ENCODE measurements at places on chromosomes 3 and 15. TPM values are rescaled to one million over a fixed set of nuclear protein-coding genes. Genes with fewer than 3 reads are reported as not detected.
A peak's percentile ranks its signal among the peaks of the same experiment; 100 is the strongest.

DNA sequence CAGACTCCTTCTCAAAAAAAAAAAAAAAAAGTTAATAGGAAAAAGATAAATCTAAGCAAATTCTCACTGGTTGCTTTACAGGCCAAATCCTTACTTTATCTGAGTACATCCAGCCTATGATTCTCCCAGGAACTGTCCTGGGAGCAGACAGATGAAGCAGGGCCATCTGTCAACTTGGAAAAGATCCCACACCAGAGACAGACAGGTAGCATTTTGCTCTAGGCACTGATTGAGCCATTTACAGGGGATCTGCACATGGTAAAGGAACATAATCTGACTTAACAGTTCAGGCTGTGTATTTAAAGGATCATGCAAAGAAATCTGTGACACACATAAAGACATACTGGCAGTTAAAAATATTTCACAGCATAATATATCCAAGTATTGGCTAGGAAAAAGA, 1006.5 kb downstream of the TBL1XR1 start:
- no peak for DNase-seq

Gene MUC20
- polyA plus RNA-seq: 14.8 TPM

Gene RGMA
- 42.9 TPM for polyA plus RNA-seq

GRCh38 chr15:40266828-40267304, 16.0 kb downstream of the ANKRD63 start:
- no peak for DNase-seq

GRCh38 chr3:140827894-140828293, 113.7 kb upstream of the SLC25A36 start:
- no peak for DNase-seq

- no peak for DNase-seq
Measured at GRCh38 chr15:73386238-73386637, 17.5 kb upstream of the HCN4 start.

Gene ENTPD3
- 1.3 TPM for polyA plus RNA-seq

- DNase-seq: no peak
Measured at GRCh38 chr3:105317841-105318240, 48.9 kb upstream of the ALCAM start.

- no peak for DNase-seq
Measured at GRCh38 chr15:64337761-64338160, 18.2 kb downstream of the CSNK1G1 start.

DNA sequence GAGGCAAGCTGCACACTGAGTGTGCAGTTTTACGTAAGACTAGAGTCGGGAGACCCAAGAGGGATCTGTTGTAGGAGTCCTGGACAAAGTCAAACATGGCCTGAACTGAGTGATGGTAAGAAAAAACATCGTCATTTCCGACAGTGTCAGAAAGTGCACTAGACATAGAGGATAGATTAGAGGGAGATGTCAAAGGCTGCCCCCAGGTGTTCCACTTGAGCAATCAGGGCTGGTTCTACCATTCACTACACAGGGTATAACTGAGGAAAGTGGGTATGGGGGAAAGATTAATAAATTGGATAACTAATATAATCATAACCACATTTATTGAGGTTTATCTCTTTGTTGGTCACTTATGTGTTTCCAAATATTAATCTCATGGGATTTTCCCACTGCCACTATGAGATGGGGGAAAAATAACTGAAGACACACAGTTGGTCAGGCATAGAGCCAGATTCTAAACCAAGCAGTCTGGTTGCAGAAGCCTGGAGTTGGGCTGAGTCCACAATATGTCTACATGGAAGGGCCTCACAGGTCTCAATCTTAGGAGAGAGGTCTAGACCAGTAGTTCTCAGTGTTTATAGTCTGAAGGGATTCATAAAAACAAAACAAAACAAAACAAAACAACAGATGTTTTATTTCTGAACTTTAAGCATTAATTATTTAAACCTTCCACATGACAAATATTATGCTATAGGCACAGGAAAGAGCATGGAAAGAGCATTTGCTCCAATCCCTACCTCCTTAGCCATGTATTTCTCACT, 766.5 kb downstream of the NTRK3 start:
- no peak for DNase-seq

DNA sequence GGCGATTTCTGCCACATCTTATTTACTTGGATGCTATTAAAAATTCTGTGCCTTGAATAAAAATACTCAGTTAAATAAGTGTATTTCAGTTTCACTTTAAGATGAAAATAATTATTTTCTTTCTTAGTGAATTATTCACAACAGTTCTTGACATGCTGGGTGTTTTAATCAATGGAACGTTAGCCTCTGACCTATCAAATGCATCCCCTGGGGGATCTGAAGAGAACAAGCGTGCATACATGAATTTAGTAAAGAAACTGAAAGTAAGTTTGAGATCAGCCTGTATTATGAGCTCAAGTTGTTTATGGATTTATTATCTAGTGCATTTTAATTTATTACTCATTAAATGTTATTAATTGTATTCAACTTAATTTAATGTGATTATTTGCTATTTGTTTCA, 597 bp downstream of the P2RY12 start:
- DNase-seq: peak; percentile 23

Gene UBAP1L
- 3.1 TPM for polyA plus RNA-seq

DNA sequence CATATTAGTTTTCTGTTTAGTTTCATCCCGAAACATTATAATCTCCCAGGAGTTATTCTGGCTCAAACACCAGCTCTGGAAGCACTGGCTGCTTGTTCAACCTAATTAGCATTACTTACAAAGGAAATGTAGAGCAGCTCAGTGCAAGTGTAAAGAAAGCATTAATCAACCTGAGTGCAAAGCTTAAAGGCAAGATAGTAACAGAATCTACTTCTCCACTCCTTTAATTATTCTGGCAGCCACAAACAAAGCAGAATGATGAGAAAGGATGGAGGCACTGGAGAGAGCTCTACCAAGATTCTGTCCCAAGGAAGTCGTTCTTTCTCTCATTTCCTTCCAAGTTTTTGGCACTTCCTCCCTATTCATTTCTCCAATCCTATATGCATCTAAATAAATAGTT, 1384.0 kb downstream of the ZPLD1 start:
- no peak for DNase-seq

- DNase-seq: no peak
Measured at GRCh38 chr3:112131111-112131510, 1.9 kb downstream of the GCSAM start.

DNA sequence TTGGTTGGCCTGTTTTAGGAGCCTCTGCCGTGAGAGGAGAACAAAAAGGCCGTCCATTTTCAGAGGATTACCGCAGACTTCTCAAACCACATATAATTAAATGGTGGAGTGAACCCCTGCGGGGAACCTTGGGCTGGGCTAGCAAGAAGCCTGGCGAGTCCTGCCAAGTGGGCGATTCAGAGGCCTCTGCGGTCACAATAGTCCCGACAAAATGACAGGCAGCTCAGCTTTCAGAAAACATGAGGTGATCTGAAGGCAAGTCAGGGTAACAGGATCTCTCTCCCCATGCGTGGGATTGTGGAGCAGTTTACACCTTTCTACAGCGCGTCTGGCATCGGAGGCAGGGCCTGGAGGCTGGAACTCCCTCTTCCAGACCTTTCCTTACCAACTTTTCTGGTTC, 134.8 kb downstream of the ASB7 start:
- DNase-seq: no peak

DNA sequence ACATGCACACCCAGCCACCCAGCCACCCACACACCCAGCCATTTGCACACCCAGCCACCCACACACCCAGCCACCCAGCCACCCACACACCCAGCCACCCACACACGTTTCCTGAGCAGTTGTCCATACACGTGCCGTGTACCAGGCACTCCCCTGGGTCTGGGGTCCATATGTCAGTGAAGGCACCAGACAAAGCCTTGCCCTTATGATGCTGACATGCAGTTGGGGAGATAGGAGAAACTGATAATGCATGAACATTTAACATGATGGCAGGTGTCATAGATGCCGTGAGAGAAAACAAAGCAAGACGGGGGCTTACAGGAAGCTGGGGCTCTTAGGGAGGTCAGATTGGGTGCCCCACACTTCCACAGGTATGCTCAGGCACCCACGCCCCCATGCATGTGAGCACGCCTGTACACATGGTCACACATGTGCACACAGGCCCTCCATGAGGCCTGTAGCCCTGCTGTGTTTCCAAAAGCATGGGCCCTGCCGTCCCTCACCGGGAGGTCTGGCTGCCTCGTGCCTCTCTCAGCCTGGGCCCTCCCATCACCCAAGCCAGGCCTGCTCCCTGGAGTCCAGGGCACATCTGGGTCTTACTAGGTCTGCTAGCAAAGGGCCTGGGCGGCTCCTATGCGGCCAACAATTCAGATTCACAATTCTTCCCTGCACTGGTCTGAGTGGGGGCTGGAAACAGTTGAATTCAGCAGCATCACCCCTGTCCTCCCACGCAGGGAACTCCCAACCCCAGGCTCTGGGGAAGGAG, 3.6 kb upstream of the DNAJB8 start:
- no peak for DNase-seq

- DNase-seq: no peak
Measured at GRCh38 chr3:38614651-38615352, 34.7 kb downstream of the SCN5A start.

Gene ANKDD1A
- 4.6 TPM for polyA plus RNA-seq

Gene TP63
- polyA plus RNA-seq: not detected

Gene SPTSSB
- polyA plus RNA-seq: 1.6 TPM

DNA sequence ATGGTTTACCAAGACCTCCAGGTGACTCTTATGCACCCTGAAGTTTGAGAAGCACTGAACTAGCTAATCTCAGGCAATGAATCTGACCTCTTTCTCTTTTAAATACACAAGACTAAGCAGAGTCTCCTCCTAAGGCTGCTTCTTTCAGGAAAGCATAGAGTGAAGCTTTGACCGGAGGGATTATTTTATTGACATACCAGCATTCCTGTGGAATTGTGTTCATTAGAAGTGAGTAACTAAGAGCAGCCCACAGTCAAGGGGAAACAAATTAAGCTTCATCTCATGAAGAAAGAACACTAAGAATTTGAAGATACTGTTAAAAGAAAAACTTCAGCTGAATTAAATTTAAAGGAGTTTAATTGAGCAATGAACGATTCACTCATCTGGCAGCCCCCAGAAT, 963.5 kb downstream of the NTRK3 start:
- DNase-seq: no peak

DNA sequence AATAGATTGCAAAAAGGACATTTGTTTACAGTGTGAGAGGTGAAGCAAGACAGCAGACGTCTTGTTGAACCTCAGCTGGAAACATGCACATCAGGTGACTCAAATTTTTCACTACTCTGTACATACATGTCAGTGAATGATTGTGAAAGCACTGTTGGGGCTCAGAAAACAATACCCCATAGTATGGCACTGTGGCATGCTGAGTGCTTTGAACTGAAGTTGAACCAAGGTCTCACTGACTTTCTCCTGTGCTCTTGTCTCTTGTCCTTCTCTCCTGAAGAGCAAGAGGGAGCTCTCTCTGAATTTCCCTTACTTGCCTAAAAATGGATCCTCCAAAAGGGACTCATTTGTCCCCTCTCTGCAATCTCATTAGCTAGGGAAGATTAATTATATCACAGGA, 24.5 kb upstream of the NEDD4 start:
- DNase-seq: no peak

Gene TEX9
- polyA plus RNA-seq: 4.8 TPM

DNA sequence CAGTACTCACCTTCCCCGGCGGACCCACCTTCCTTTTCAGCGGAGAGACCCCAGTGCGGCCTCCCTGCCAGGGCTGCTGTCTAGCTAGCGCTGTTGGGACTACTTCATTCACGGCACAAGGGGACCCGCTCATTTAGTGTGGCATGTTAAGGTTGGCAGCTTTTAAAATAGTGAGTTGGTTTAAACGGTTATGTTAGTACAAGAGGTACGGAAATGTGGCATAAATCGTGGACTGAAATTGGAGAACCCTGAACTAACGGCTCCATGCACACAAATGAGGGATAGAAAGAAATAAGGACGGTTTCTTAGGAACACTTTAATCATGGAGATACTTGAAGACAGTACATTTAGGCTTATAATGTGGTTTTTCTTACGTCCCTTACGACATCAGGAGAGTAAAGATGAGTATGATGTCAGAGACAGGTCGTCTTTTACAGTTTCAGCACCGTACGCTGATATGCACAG, 752 bp downstream of the CEP63 start:
- no peak for DNase-seq

GRCh38 chr3:169513672-169514071, 149.8 kb downstream of the MECOM start:
- DNase-seq: no peak

- DNase-seq: no peak
Measured at GRCh38 chr3:160478338-160478737, 28.8 kb upstream of the TRIM59 start.

DNA sequence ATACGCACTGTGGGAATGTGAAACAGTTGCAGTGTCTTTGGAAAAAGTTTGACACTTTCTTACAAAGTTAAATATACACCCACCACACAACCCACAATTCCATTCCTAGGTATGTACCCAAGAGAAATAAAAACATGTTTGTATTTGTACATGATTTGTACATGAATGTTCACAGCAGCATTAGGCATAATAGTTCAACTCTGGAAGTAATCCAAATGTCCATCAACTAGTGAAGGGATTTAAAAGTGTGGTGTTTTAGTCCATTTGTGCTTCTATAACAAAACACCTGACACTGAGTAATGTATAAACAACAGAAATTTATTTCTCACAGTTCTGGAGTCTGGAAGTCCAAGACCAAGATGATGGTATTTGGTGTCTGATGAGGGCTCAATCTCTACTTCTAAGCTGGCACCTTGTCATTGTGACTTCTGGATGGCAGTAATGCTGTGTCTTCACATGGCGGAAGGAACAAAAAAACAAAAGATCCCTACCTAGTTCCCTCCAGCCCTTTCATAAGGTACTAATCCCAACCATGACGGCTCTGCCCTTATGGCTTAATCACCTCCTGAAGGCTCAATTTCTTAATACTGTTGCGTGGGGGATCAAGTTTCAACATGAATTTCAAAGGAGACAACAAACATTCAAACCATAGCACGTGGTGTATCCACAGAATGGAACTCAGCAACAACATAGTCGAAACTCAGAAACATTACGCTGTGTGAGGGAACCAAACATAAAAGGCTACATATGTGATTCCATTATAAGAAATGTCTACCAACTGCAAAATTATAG, 120.5 kb downstream of the AQP9 start:
- no peak for DNase-seq

DNA sequence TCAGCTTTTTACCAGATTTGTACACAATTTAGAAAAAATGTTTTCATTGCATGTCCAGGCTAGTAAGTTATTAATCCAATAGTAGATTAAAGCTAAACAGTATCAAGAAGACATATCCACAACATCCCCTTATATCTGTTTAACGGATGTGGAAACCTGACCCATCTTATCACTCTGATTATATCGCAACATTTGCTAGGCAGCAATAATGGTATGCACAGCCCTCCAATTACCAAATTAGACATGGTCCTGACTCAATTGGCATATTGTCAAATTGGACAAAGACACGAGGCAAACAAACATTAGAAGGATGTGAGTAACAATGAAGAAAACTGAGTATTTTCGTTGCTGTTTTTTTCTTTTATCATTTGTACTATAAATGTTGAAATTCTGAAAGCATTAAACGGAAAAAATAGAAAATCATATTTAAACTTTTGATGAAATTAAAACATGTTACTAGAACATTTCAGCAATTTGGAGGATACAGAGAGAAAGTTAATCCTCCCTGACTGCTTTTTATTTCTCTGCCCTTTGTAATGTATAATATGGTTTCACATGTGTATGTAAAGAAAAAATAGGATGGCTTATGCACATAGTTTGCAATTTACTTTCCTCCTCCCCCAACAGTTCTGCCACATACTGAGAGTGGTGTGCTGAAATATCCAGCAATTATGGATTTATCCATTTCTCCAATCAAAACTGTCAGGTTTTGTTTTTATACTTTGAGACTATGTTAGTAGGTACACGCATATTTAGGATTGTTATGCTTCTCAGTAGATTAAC, 633.7 kb downstream of the ZIC1 start:
- DNase-seq: no peak

All from muscle of arm (tissue), 14 donors.